ENCODE measurements at places on chromosomes 16 and 17.

GRCh38 chr16:22425847-22426246 lies 51.4 kb upstream of the CDR2 start:
- no peak for DNase-seq

- DNase-seq: no peak
These were observed 70.2 kb downstream of the ZZEF1 start for GRCh38 chr17:4072487-4073157.

- no peak for DNase-seq
These were observed 58.0 kb downstream of the AIPL1 start for GRCh38 chr17:6376931-6377361.

DNA sequence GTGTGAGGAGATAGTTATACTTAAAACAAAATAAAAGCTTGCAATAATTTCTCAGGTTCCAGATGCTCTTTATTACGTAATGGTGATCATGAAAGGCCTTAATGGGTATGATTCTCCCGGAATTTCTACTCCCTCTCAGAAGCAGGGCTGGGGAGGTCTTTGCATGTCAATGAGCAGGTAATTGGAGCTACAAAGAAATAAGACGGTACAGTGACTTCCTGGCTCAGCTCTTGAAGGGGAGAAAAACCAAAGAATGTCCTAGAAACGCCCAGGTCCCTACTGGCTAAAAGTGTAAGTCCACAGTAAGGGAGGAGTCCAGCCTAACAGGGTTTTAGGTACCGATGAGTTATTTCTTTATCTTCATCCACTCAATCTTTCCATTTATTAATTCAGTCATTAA lies 390.9 kb downstream of the TMEM114 start:
- DNase-seq: no peak

DNA sequence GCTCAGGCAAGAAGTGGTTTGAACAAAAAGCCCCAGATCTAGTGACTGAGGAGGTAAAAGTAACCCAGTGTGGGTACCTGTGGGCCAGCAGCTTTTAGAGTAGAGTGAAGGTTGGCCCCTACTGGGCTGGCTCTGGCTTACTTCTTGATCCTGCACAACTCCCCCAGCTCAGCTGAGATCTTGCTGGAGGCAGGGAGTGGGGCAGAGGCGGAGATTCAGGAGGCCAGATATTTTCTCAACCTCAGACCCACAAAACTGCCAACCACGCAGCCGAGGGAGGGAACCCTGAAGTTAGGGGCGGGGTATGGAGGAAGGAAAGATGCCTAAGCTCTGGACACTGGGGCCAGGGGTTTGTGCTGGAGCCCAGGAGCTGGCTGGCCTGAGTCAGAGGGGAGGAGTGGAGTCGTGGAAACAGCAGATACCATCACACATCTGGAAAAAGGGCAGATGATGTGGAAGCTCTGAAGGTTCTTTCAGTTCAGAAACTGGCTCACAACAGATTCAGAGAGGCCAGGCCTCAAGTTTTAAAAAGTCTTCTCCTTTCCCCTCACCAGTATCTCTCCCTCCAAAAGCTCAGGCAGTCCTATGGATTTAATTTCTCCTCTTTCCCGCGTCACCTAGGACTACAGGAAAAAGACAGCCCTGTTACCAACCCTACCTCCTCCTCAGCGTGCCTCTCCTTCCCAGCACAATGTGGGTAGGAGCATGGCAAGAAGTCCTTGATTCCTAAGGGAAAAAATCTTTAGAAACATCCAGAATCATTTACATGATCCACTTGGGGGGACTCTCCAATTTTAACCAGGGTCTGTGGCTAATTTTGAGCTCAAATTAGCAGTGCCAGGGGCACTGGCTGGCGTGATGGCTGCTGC lies 48.1 kb downstream of the MYO18A start:
- DNase-seq: no peak
